Fibroblast of lung (primary cell): ENCODE measurements at places on chromosomes 16 and 17.

DNA sequence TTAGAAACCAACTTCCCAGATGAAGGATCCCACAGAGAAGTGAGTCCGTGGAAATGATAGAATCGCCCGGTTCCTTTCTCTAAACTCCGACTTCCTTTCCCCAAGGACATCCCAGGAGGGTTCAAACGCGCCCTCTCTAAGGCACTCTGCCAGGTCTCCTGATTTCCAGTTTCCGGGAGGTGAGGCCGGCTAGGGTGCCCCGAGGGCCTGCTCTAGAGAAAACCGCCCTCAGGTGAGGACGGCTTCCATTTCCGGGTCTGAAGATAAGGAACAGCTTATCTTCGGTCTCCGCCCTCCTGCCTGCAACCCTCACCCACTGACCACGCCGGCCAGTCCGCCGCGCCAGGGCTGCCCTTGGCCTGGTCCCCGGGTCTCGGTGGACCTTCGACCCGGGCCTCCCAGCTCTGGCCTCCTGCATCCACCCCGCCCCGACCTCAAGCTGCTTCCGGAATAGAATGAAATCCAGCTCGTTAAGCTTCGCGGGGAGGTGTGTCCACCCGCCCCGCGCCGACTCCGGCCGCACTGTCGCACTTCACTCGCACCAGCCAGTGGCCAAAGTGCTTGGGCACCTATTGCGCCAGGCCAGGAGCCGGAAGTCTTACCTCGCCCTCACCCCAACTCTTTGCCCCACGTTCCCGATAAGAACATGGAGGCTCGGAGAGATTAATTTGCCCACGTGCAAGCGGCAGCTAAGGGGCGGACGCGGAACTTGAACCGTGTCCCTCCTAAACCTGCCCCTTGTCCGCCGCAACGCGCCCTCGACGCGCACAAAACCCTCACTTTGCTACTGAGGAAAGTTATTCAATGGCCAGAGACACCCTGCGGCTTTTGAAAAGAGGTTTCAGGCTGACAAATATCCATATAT lies 836 bp upstream of the MMP15 start:
- DNase-seq = no peak

- DNase-seq = no peak
These were observed 79.8 kb downstream of the ZDHHC7 start for GRCh38 chr16:84931506-84931905.

GRCh38 chr16:75289189-75289588 lies 37.8 kb upstream of the BCAR1 start:
- no peak for DNase-seq

GRCh38 chr17:61659437-61659836 lies 68.4 kb upstream of the NACA2 start:
- no peak for DNase-seq
